Mesothelial cell of epicardium (in vitro differentiated cells): ENCODE measurements at places on chromosomes 5 and 9.

DNA sequence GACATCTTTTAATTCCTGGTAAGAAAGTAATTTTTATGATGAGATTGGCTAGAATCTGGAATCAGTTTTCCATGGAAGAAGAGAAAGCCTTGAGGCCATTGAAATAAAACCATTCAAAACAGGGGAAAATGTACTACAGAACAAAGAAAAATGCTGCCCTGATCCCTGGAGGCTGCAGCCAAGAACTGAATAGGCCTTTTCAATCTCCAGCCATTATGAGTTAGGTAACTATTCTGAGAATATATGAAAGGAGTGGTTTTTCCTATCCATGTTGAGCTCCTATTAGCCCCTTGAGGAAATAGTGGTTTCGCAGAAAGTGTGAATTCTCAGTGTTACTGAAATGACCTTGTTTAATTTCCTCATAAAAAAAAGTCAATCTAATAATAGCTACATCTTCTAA is 408.5 kb upstream of the GRAMD2B start:
- peaks cover 2% of the 10 kb centered on the region for H3K27me3 ChIP-seq
- peaks cover 15% of the 10 kb centered on the region for H3K4me1 ChIP-seq
- H3K36me3 ChIP-seq, result no peaks in the 10 kb centered on the region
- DNase-seq, result no peak
- no peak overlapping the region for H3K4me3 ChIP-seq
- no peak overlapping the region for H3K27ac ChIP-seq

DNA sequence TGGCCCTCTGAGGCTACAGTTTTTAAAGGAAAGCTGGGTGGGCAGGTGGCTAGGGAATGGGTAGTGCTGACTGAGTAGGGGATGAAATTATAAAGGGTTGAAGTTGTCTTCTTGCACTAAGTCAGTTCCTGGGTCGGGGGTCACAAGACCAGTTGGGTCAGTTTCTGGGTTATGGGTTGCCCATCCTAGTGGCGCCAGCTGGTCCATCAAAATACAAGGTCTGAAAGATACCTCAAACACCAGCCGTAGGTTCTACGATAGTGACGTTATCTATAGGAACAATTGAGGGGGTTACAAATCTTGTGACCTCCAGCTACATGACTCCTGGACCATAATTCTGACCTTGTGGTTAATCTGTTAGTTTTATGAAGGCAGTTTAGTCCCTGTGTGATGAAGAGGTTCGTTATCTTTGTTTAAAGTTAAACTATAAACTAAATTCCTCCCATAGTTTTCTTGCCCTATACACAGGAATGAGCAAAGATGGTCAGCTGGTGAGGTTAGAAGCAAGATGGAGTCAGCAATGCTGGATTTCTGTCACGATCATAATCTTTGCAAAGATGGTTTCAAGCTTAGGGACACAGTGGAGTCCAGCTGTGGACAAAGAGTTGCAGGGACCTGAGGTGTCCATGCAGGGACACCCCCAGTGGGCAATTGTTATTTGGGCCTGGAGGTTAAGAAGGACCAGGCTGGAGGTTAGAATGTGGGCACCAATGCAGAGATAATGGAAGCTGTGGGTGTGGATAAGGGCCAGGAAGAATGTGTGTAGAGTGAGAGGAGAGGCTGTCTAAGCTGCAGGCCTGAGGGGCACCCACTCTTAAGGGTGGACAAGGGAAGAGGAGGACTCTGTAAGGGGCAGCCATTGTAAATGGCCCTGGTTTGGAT is 14.0 kb upstream of the CREBRF start:
- H3K27ac ChIP-seq, result no peak overlapping the region
- H3K4me1 ChIP-seq, result peaks cover 5% of the 10 kb centered on the region
- peaks cover 10% of the 10 kb centered on the region for H3K36me3 ChIP-seq
- H3K27me3 ChIP-seq, result no peaks in the 10 kb centered on the region

- H3K27me3 ChIP-seq, result peaks cover 80% of the 10 kb centered on the region
- peaks cover 3% of the 10 kb centered on the region for H3K36me3 ChIP-seq
- H3K4me3 ChIP-seq, result peak overlapping the region; percentile 63
- H3K4me1 ChIP-seq, result peaks cover 33% of the 10 kb centered on the region
Observed at GRCh38 chr5:2740051-2740875, 11.2 kb downstream of the IRX2 start.

DNA sequence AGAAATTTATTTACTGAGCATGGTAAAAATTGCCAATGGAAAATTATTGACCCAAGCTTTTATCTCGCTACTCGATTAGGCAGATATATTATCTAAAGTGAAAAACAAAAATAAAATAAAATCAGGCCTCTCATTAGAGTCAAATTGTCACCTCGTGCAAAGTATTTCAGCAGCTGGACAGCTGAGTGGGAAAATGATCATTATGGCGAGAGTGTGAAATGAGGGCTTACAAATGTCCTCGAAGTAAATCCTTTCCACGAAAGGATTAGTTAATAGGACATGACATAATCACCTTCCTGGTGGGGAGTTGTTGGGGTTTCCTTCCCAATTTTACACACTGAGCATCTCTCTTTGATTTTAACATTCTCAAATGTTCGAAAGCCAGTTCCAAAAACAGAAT is 5.4 kb upstream of the DPYSL3 start:
- peaks cover 10% of the 10 kb centered on the region for H3K4me1 ChIP-seq
- H3K27me3 ChIP-seq, result peaks cover 14% of the 10 kb centered on the region
- no peaks in the 10 kb centered on the region for H3K36me3 ChIP-seq
- no peak overlapping the region for H3K27ac ChIP-seq

DNA sequence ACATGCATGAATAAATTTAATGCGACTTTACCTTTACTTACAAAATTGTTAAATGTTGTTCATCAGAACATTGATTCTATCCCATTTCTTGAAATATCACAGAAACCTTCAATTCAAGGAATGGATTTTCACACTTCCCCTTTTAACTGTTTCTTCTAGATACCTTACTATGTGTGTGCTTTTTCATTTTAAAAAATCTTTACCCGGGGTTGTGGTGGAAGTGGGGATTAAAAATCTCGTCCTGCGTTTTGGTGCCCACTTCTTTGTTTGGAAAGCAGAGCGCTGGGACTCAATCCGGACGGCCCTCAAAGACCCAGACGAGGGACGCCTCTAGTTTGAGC is 5.8 kb upstream of the MEF2C start:
- H3K4me3 ChIP-seq, result peak overlapping the region; percentile 81
- no peak for DNase-seq
- H3K27ac ChIP-seq, result no peak overlapping the region
- H3K27me3 ChIP-seq, result peaks cover 50% of the 10 kb centered on the region

DNA sequence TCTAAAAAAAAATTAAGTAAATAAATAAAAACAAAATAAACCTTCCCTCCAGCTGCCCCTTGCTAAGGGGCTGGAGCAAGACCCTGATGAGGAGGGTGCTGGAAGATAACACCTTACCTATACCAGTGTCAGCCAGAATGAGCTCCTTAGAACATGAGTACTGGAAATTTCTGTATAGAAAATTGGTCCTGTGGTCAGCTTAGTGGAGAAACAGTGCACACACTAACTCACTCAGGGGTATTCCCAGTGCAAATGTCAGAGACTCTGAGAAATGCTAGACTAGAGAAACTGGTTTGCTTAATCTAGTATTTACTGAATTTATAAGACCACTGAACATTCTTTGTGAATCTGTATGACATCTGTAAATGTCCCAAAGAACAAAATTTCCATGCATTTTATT is 62.1 kb upstream of the CTXN3 start:
- H3K4me1 ChIP-seq, result no peaks in the 10 kb centered on the region
- H3K36me3 ChIP-seq, result no peaks in the 10 kb centered on the region
- H3K27me3 ChIP-seq, result peaks cover 2% of the 10 kb centered on the region
- no peak overlapping the region for H3K4me3 ChIP-seq
- H3K27ac ChIP-seq, result no peak overlapping the region

DNA sequence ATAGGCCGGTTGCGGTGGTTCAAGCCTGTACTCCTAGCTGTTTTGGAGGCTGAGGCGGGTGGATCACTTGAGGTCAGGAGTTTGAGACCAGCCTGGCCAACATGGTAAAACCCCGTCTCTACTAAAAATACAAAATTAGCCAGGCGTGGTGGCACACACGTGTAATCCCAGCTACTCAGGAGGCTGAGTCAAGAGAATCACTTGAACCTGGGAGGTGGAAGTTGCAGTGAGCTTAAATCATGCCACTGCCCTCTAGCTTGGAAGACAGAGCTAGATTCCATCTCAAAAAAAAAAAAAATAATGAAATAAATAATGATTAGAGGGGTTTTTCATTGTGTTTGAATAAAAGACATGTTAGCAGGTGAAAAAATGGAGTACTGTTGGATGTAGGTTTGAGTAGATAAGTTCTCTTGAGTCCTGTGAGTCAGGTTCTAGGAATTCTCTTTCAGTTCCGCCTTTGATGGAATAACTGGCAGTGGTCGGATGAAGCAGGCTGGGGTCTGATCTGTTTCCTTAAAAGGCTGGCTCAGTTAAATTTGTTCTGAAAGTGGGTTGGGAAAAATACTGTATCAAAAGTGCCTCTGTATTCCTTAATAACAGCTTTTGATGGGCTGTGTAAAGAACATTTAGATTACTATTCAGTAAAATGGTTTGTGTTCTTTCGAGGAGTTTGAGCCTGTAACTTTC is 73.2 kb downstream of the AOPEP start:
- H3K27ac ChIP-seq, result peak overlapping the region; percentile 93
- H3K36me3 ChIP-seq, result no peaks in the 10 kb centered on the region
- no peak overlapping the region for H3K4me3 ChIP-seq

DNA sequence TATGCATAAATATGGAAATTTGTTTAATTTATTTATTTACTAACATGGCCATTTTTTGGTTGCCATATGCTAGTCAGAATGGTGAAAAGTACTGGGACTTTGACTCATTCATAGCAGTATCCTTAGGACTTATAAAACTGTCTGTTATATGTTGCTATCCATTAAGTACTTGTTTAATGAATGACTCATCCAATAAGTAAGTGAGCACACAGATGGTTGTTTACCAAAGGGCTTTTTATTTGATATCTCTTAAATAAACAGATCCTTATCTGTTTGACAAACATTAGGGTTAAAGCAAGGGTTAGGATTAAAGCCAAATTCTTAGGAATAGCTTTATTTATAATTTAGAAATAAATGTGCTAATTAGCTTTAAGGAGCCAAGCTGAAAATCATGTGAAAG is 183.4 kb downstream of the FBXO4 start:
- H3K36me3 ChIP-seq, result peaks cover 2% of the 10 kb centered on the region
- H3K4me3 ChIP-seq, result no peak overlapping the region
- H3K27me3 ChIP-seq, result no peaks in the 10 kb centered on the region
- H3K27ac ChIP-seq, result no peak overlapping the region

- DNase-seq, result no peak
- no peaks in the 10 kb centered on the region for H3K27me3 ChIP-seq
- H3K4me3 ChIP-seq, result peak overlapping the region; percentile 33
- H3K36me3 ChIP-seq, result peaks cover 30% of the 10 kb centered on the region
- H3K27ac ChIP-seq, result peak overlapping the region; percentile 96
- H3K4me1 ChIP-seq, result peaks cover 38% of the 10 kb centered on the region
Observed at GRCh38 chr9:12863618-12864017, 88.8 kb downstream of the LURAP1L start.

DNA sequence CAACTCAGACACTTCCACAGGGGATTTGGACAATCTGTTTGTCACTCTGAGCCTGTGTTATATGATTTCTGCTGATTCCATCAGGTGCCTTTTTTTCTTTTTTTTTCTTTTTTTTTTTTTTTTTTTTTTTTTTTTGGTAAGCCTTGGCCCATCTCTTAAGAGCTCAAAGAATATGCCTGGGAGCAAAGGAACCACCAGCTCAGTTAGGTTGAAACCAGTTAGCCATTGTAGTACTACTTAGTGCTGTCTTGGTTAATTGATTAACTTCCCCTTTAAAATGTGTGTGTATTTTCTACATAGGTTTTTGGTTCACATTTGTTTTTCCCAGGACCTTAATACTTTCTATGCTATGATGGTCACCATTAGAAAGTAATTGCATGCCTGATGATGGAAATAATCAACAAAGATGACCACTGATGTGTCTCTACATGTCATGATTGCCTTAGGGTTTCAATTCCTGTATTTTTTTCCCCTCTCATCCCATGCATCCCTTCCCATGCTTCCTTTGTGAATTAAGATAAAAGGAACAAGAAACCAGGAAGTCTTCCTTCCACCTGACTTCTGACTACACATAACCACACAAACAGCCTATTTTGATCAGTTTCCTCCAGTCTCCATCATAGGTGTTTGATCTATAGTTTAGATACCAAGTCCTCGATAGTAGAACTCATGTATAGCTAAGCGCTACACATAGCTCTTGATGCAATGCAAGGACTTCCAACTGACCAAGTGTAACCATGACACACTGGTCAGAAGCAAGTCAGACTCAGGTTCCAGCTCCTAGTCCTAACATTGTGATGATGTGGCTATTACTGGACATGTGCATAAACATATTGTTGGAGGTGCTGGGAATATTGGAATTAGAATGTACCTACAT is 306.1 kb downstream of the EFNA5 start:
- no peaks in the 10 kb centered on the region for H3K36me3 ChIP-seq
- no peak for DNase-seq
- no peak overlapping the region for H3K4me3 ChIP-seq
- H3K27me3 ChIP-seq, result no peaks in the 10 kb centered on the region
- no peak overlapping the region for H3K27ac ChIP-seq

GRCh38 chr5:32981061-32981460 is 269.9 kb downstream of the NPR3 start:
- H3K27me3 ChIP-seq, result peaks cover 3% of the 10 kb centered on the region
- no peaks in the 10 kb centered on the region for H3K4me1 ChIP-seq
- H3K36me3 ChIP-seq, result no peaks in the 10 kb centered on the region
- H3K27ac ChIP-seq, result no peak overlapping the region

GRCh38 chr9:127178686-127179632 is 56.5 kb upstream of the ANGPTL2 start:
- H3K27ac ChIP-seq, result no peak overlapping the region
- H3K4me3 ChIP-seq, result no peak overlapping the region
- no peaks in the 10 kb centered on the region for H3K4me1 ChIP-seq
- no peaks in the 10 kb centered on the region for H3K36me3 ChIP-seq
- peak; percentile 38 for DNase-seq
- no peaks in the 10 kb centered on the region for H3K27me3 ChIP-seq

- peaks cover 18% of the 10 kb centered on the region for H3K4me1 ChIP-seq
- DNase-seq, result peak; percentile 88
- no peaks in the 10 kb centered on the region for H3K27me3 ChIP-seq
- H3K27ac ChIP-seq, result peak overlapping the region; percentile 22
- H3K4me3 ChIP-seq, result no peak overlapping the region
- H3K36me3 ChIP-seq, result peaks cover 71% of the 10 kb centered on the region
Observed at GRCh38 chr9:87662808-87663528, 63.0 kb upstream of the CTSL start.

DNA sequence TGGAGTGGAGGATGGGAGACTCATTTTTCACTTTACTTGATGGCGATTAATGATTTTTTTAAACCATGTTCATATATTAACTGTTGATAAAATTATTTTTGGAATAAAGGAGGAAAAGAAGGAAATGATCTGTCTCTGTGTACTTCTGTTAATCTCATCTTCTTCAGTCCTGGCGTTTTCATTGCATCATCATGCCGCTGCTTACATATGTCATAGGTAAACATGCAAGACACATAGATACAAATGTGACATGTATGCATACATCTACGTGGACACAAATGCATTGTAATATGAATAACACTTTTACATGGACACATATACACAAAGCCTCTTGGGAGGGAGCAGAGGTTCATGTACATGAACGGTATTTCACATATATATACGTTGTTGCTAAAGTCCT is 10.0 kb downstream of the TMEM174 start:
- DNase-seq, result no peak
- peaks cover 6% of the 10 kb centered on the region for H3K36me3 ChIP-seq
- peaks cover 2% of the 10 kb centered on the region for H3K4me1 ChIP-seq
